ENCODE measurements at places on chromosomes 3 and 15.

DNA sequence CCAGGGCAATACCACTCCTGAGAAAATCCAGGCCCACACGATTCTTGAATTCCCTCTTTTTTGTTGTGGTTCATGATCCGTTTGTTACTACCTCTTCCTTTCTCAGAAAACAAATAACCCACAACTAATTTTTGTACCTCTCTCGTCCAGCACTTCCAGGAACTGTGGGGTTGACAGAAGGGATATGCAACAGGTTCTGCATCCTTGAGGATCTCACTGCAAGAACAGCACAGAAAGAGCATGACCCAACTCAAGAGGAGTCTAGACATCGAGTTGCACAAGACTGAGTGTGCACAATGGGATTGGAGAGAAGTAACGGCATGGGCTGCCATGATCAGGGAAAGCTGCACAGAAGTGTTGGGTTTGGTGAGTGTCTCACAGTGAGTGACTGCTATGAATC lies 533.3 kb downstream of the SOX2 start:
- peaks cover 5% of the 10 kb centered on the region for H3K27me3 ChIP-seq
- no peak for DNase-seq
- H3K4me3 ChIP-seq: no peak overlapping the region

- peaks cover 9% of the 10 kb centered on the region for H3K27me3 ChIP-seq
- no peak overlapping the region for H3K27ac ChIP-seq
- H3K4me3 ChIP-seq: no peak overlapping the region
- DNase-seq: no peak
- peaks cover 1% of the 10 kb centered on the region for H3K36me3 ChIP-seq
Measured at GRCh38 chr3:129007792-129008191, 6.7 kb downstream of the EFCC1 start.

DNA sequence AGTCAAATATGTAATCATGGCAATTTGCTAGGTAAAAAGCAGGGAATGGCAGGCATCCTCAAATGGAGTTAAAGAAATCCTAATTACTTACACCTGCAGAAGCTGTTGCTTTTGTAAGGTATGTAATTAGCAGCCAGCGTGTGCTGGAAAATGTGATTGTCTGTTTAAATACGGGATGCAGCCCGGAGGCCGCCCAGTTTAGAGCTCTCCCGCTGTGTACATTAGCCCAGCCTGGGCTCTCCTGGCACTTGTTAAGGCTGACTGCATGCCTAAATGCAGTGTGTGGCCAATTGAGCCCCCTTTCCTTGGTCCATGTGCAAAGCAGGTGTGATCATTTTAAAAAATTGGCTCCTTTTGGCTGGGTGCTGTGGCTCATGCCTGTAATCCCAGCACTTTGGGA lies 9.0 kb downstream of the DPH3 start:
- H3K4me1 ChIP-seq: peaks cover 28% of the 10 kb centered on the region
- no peak overlapping the region for H3K4me3 ChIP-seq
- H3K27me3 ChIP-seq: no peaks in the 10 kb centered on the region
- H3K36me3 ChIP-seq: peaks cover 5% of the 10 kb centered on the region
- no peak for DNase-seq
- no peak overlapping the region for H3K27ac ChIP-seq

DNA sequence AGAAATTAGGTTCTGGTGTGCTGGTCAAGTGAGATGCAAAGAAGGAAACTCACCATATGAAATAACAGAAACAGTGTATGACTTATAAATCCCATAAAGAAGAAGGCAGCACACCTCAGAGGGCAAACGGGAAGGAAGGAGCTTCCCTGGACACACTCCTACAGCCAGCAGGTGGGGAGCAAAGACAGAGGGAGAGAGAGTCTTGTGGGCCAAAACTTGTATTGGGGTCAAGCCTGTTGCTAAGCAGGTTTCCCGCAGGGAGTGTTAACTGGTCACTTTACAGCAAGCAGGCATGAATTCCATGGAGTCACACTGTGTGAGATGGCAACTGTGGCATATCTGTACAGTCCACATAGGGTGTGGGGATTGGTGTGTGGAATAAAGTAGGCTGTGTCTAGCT lies 222.9 kb upstream of the NDN start:
- no peak overlapping the region for H3K4me3 ChIP-seq
- H3K4me1 ChIP-seq: no peaks in the 10 kb centered on the region
- H3K27me3 ChIP-seq: no peaks in the 10 kb centered on the region
- H3K27ac ChIP-seq: no peak overlapping the region
- H3K36me3 ChIP-seq: no peaks in the 10 kb centered on the region

- peaks cover 33% of the 10 kb centered on the region for H3K36me3 ChIP-seq
- DNase-seq: no peak
- H3K27me3 ChIP-seq: no peaks in the 10 kb centered on the region
- no peak overlapping the region for H3K4me3 ChIP-seq
- peaks cover 19% of the 10 kb centered on the region for H3K4me1 ChIP-seq
Measured at GRCh38 chr3:186964071-186964470, 33.7 kb downstream of the ST6GAL1 start.

DNA sequence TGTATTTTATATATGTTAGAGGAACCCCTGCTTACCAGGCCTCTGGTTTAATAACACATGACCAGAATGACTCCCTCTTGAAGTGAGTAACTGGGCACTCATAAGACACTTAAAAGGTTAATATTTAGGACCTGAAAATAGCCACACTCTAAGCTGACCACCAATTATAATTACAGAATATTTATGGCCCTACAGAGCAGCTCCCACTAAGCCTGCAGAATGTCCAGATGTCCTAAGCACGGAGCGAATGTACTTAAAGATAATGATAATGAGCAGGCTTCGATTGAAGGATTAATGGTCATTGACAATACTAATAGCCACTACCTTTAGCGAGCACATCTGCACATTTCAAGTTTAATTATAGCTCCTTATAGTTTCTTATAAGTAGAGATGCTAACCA lies 22.8 kb upstream of the KCTD6 start:
- peaks cover 16% of the 10 kb centered on the region for H3K4me1 ChIP-seq
- no peaks in the 10 kb centered on the region for H3K36me3 ChIP-seq
- no peak overlapping the region for H3K27ac ChIP-seq
- H3K27me3 ChIP-seq: peaks cover 24% of the 10 kb centered on the region
- DNase-seq: no peak

DNA sequence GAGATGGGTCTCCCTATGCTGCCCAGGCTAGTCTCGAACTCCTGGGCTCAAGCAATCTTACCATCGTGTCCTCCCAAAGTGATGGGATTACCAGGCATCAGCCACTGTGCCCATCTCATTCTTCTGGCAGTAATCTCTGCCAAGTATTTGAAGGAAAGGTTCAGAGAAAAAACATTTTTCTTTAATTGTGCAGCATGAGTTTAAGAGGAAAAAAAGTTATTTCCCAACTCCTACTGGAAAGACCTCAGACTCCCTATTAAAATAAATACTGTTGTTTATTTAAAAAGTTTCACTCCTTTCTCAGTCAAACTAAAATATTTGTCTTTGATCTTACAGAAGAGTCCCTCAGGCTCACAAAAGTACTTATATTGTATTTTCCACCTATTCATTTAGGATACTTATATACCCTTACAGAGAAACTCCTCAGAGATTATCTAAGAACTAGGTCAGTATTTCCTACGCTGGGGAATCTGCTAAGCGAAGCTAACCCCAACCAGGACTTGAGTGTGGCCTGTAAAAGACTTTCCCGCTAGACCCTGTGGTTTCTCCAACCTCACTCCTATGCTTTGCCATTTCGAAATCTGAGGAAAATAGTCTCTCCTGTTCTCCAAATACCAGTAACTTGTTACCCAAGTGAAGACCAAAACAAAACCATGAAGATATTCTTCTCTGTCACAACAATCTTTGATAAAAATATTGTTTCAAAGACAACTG lies 28.7 kb downstream of the WWTR1 start:
- no peaks in the 10 kb centered on the region for H3K4me1 ChIP-seq
- H3K4me3 ChIP-seq: no peak overlapping the region
- no peaks in the 10 kb centered on the region for H3K36me3 ChIP-seq
- no peak overlapping the region for H3K27ac ChIP-seq

Measured in activated naive CD8-positive, alpha-beta T cell treated with anti-CD3 and anti-CD28 coated beads, Interleukin-2, amount 10 ng/mL, durations not matched to agents 7 days and 5 days (primary cell).